Cortex of kidney (tissue), 1 donor: ENCODE measurements at places on chromosomes 2 and 18.

GRCh38 chr2:28528206-28528605 lies 32.3 kb downstream of the PLB1 start:
- DNase-seq, result no peak

DNA sequence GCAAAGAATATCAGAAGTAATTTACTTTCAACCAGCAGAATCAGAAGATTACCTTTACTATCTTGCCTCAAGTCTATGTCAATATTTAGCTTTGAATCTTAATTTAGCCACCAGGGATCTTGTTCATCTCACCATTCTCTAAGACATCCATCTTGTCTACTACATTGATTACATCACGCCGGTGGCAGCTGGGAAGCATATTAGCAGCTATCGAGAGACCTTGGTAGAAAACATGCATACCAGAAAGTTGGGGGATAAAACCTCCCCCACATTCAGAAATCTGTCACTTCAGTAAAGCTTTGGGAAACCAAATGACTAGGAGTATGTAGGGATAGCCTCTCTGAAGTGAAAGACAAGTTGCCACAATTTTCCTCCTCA lies 703.8 kb upstream of the FSHR start:
- no peak for DNase-seq

DNA sequence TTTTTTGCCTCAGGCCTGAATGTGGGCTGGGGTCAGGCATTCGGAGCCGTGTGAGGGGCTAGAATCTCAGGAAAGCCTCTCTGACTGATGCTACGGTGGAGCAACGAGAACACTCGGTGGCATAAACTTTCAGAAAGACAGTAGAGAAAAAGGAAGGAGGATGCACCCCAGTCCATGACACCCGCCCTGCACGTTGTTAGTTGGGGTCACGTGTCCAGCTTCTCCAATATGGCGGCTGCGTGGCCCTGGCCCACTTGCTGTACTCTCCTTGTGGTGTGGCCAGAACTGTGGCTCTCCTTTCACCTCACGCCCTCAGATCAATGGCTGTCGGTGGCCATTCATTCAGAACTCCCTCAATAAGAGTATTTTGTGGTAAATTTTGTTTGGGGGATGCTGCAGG lies 131.2 kb downstream of the KCTD1 start:
- no peak for DNase-seq

GRCh38 chr2:241049739-241050623 lies 51.6 kb downstream of the SNED1 start:
- DNase-seq, result no peak

DNA sequence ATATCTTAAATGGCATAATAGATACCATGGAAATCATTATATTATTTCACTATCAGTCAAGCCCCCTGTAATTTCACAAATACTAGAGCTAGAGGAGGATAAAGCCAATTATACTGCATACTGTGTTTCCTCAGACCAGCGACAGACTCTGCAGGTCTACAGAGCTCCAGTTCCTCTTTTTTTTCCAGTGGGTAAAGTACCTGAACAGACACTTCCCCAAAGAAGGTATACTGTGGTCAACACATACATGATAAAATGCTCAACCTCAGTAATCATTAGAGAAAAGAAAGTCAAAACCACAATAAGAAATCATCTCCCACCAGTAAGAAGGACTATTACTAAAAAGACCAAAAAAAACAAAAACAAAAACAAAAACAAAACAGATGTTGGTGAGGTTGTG lies 44.6 kb downstream of the SCN7A start:
- DNase-seq, result no peak

DNA sequence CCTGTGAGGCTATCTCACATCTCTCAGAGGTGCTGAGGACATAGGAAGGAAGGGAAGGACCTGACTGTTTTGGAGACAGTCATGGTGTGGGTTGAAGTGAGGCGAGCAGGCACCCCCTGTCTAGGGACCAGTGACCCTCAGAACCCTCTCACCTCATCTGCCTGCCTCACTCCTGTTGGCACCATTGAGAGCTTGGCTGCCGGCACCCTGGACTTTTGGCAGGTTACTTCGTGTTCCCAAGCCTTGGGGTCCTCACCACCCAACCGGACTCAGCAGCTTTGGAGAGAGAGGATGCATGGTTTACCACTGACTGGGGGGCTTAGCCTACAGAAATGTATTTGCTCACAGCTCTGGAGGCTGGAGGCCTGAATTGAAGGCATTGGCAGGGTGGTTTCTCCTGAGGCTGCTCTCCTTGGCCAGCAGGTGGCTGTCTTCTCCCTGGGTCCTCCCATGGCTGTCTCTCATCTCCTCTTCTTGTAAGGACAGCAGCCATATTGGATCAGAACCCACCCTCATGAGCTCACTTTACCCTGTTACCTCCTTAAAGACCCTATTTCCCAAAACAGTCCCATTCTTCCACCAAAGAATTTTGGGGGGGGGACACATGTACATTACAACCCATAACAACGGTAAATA lies 142.0 kb downstream of the TSN start:
- no peak for DNase-seq

GRCh38 chr2:20997953-20998722 lies 45.7 kb downstream of the APOB start:
- no peak for DNase-seq

- no peak for DNase-seq
These were observed 9.1 kb downstream of the SIX3 start for GRCh38 chr2:44950646-44951045.

DNA sequence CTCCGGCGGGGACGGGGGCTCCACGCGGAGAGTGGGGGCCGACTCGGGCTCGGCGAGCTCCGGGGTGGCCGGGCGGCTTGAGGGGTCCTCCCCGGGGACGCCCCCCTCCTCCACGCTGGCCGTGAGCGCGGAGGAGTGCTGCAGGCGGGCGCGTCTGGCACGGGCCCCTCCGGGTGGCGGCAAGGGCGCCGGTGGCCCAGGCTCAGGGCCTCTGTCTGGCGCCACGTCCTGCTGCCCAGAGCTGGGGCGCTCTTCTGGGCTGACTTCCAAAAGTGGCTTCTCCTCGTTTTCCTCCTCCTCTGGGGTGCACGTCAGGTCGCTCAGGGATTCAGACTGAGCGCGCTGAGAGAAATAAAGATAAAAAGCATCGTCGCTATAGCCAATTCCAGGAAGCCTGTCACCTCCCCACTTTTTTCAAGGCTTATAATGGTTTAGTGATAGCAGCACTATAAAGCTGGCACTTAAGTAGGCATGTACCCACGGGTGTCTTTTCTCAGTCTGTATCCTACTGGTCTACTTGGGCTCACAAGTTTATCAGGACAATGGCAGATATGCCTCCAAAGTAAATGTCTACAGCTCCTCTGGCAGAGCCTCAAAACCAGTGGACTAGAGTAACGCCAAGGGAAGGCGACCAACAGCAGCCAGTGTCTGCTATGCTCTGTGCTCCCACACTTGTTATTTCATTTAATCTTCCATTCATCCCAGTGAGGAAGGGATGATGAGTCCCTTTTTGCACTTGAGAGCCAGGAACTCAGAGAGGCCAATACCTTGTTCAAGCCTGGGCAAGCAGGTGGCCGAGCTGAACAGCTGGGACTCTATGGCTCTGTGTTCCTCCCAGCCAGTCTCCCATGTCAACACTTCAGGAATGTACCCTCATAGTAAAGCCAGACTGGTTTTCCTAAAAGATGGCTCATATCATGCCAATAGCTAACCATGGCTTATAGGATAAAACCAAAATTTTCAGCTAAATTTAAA lies 92.6 kb upstream of the MGAT4A start:
- DNase-seq, result no peak

- no peak for DNase-seq
These were observed 189.9 kb upstream of the TANK start for GRCh38 chr2:160970052-160970965.

GRCh38 chr18:31489311-31489710 lies 8.7 kb upstream of the DSG2 start:
- no peak for DNase-seq

DNA sequence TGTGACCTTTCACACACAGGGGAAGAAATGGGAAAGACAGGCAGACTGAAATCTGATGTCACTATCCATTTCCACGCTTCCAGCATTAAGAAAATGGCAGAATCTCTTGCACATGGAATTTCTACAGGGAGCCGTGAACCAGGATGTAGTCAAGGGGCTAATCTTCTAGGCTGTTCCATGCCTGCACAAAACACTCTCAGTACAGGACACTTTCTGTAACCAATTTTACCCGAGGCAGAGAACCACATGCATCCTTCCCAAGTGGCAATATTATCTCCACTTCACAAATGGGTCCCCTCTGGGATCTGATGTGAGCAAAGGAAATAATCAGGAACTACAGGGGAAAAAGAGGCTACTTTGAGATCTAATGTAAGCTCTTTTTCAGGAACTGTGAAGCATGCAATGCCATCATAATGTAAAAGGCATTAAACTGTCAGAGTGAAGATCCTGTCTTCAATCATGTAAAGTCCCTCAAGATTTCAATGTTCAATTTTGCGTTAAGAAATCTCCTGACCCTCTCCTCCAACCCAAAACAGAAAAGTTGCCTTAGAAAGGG lies 236.9 kb downstream of the RBM43 start:
- no peak for DNase-seq
